H1 (cell line): ENCODE measurements at places on chromosomes 4 and X.

DNA sequence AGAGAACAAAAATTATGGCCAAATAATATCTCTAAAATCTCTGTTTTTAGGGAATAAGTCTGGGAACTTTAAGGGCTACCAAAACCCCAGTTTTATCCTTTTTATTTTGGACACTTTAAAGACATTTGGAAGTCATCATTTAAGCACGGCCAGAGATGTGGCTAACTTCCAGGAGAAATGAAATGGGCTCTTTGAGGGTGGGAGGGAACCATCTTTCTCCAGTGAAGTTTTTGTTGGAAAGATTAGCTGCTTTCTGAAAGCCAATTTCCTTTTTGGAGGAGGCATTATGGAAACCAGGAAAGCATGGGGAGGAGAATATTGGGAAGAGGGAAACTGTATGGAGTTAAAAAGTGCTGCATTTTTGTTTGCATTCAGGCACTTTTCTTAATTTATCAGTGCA, 4.8 kb downstream of the VSIG1 start:
- no peak for DNase-seq

- no peak for DNase-seq
These were observed 76.4 kb downstream of the ZFYVE28 start for GRCh38 chr4:2341911-2342652.

DNA sequence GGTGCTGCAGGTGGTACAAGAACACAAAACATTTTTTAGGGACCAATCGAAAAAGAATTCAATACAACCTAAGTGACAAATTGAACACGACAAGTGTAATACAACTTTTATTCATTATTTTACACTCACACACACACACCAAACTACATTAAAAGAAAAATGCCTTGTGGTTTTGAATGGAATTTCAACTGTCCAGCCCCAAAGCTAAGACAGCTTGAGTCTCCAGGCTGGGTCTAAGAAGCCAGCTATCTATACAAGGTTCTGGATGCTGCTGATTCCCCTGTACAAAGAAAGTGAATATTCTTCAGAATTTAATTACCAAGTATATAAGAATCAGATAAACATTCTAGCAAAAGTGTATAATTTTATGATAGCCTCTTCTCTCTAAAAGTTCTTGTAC, 118.2 kb downstream of the PPP3CA start:
- no peak for DNase-seq

DNA sequence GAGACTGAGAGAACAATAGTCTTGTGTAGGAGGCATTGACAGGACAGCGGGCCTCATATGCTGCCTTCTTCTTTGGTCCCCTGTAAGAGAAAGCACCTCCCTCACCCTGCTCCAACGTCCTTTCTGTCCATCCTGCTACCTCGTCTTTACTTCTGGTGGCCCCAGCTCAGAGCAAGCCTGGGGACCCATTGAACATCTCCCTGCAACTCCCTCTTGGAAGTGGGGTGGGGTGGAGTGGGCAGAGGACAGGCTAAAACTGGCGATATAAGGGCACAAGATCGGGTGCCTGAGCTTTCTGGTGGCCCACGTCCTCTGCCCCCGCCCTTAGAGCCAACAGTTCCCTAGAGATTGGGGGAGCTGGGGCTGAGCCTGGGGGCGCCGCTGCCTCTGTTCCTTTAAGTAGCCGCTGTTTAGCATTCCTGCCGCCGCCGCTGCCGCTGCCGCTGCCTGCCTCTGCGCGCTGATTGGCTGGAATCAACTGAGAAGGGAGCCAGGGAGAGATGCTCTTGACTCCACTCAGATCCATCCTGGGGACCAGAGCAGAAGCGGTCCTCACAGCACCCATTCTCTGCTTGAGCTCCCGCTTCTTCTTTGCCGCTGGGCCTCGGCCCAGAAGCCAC, at the start of gene DLG3:
Gene DLG3 (plus strand): TSS at position 510 of the 620 bp plus-strand sequence. CDS start 367 bp downstream, outside the sequence.
- peak; percentile 66 for DNase-seq

DNA sequence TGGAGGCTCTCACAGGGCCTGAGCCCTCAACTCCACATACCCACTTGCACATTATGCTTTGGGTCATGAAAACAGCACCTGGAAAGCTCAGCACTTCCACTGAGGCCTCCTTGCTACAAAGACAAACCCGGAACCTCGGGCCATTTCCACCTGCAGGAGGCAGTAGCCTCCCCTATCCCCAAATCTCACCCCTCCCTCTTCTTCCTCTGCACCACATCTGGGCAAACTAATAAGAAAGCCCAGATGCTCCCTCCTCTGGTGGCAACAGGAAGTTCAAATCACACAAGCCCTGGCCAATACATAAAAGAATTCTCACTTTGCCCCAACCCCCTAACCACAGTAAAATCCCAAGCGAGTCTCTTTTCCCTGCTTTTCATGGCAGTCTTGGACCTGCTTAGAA, 136.4 kb downstream of the MAPK10 start:
- DNase-seq, result peak; percentile 79

GRCh38 chrX:70635227-70635626, 190.6 kb downstream of the DLG3 start:
- no peak for DNase-seq

GRCh38 chrX:109967156-109967555, 35.8 kb upstream of the TMEM164 start:
- no peak for DNase-seq

DNA sequence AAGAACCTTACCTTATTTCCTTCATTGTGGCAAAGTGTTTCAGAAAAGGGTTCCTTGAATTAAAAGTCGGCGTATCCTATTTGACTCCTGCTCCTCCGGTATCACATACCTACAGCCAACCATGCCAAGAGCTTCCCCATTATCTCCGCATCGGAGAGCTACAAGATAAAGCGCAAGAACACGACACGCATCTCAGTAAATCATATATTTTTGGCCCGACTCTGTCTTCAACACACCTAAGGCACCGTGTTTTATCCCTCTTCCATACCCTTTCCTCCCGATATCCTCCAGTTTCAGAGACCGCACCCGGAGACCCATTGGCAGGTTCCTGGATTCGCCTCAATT, 497 bp upstream of the THAP9 start:
- no peak for DNase-seq

DNA sequence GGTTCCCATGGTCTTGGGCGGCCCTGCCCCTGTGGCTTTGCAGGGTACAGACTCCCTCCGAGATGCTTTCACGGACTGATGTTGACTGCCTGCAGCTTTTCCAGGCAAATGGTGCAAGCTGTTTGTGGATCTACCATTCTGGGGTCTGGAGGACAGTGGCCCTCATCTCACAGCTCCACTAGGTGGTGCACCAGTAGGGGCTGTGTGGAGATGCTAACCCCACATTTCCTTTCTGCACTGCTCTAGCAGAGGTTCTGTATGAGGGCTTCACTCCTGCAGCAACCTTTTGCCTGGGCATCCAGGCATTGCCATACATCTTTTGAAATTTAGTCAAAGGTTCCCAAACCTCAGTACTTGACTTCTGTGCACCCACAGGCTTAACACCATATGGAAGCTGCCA, 176.1 kb downstream of the DCAF12L1 start:
- no peak for DNase-seq

GRCh38 chr4:46986922-46987638, 6.3 kb downstream of the GABRA4 start:
- no peak for DNase-seq

DNA sequence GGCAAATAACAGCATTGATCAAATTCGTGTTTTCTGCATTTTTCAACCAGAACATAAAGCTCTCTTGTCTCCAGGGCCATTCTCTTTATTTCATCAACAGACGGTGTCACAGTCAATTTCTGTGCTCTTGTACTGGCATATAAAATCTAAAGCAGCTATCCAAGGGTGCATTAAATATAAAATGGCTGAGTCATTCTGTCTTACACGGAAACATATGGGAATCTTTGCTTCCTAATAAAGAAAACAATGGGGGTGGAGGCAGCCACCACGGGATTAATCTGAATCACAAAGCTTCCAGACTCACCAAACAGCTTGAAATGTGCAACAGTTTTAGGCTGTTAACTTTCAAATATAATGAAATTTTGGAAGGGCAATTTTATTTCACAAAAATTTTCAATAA, 132.6 kb downstream of the IL15 start:
- DNase-seq, result no peak

DNA sequence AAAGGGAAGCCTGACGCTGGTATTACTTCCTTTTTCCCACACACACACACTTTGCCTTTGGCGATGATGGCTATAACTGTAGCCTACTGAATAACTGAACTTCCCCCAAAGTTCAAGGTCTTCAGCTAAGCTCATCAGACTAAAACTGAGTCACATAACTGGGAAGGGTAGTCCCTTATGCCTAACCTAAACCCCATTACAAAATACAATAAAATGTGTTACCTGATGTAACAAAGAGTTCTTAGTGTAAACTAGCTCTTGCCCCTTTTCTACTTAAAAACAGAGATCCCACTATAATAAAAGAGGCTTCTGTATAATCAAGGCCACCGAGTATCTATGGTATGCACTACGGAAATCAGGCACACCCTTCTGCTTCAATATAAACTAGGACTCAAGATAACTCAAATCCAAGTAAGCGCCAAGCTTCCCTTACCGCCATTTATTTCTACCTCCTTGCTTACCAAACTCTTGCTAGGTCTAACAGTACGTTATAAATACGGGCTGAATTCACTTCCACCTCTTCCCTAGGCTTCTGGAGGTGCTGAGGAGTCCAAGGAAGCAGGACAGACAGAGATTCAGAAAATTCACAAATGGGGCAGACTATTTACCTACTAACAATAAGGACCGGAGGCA, 2.4 kb downstream of the OTUD4 start:
- no peak for DNase-seq

- DNase-seq, result no peak
These were observed 481.7 kb upstream of the AGA start for GRCh38 chr4:177923888-177924287.

- DNase-seq, result no peak
These were observed 106.9 kb upstream of the INPP4B start for GRCh38 chr4:142952821-142953580.

GRCh38 chr4:180587379-180587778, 1655.8 kb upstream of the TENM3 start:
- DNase-seq, result no peak

DNA sequence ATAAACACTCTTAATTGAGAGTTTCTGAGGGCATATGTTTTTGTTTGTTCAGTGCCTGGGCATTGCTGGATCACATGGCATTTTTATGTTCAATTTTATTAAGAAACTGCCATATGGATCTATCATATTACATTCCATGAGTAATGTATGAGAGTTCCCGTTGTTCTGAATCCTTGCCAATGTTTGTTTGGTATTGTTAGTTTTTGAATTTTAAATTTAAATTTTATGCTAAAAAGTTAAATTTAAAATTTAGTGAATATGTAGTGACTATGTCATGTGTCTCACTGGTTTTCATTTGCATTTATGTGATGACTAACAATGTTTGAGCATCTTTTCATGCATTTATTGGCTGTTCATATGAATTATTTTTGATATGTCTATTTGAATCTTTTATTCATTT, 54.8 kb upstream of the GEMIN8 start:
- no peak for DNase-seq

GRCh38 chr4:102778720-102779119, 18.0 kb upstream of the MANBA start:
- no peak for DNase-seq

GRCh38 chr4:98261405-98262291, 464 bp downstream of the RAP1GDS1 start:
- DNase-seq, result no peak

GRCh38 chr4:87002682-87003043, 67.9 kb downstream of the AFF1 start:
- DNase-seq, result no peak

- no peak for DNase-seq
These were observed 34.2 kb downstream of the CYTL1 start for GRCh38 chr4:4985036-4985435.

DNA sequence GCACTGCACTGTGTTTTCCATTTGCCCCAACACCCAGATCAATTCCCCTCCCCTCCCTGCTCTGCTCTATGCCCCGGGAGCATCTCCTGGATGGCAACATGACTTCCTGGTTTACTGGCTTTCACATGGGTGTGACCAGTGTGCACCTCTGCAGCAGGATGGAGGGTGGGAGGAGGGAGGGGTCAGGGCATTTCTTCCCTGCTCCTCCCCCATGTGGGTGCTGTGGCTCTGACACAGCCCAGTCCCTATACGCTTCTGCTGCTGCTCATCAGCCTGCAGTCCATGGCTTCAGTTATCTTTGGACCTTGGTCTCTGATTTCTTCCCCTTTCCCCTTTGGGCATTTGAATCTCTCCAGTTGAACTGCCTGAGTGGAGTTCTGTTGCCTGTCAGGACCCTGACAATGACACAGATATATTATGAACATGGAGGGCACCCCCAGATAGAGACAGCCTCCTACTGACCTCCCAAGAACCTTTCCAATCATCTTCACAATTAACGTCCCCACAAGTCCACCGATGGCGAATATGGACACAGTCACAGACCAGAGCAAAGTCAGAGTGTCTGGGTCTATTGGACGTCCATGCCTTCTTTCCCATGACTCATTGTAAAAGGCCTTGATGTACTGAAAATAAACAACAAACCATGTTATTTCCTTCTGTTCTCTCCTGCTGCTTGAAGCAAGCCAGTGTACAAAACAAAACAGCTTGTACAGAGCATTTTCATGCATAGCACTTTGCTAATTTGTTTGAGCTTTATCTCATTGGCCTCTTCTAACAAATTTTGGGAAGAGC, 24.8 kb downstream of the SLC2A9 start:
- DNase-seq, result no peak
